ENCODE measurements at places on chromosomes 13 and 19. TPM values are rescaled to one million over a fixed set of nuclear protein-coding genes. Genes with fewer than 3 reads are reported as not detected.

Gene TEX101
- total RNA-seq, result not detected

Gene SLC17A7
- total RNA-seq, result not detected

Gene FFAR2
- total RNA-seq, result not detected

Gene SGCG
- total RNA-seq, result 12.5 TPM

Gene SIGLEC10
- total RNA-seq, result not detected

Gene LHB
- total RNA-seq, result not detected
